ENCODE measurements at places on chromosomes 16 and 17.

DNA sequence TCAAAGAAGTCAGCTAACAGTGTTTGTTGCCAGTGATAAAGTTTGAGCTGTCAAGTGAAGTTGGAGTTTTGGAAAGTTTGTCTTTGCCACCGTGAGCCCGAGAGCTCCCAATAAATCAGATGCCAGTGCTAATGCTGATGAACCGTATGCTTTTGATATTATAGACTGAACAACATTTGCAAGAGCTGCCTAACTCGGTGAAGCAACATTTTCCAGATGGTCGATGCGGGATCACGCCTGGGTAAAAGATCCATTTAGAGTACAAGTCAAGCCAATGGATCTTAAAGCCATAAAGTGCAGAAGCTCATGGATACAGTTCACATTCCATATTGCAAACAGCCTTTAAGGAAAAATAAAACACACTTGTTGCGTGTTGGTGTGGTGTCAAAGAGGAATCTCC is 9.6 kb downstream of the BANP start:
- no peak for DNase-seq

- no peak for DNase-seq
Observed at GRCh38 chr16:17076092-17076754, 394.5 kb downstream of the XYLT1 start.

GRCh38 chr17:78306913-78307312 is 53.0 kb downstream of the SOCS3 start:
- DNase-seq = no peak

GRCh38 chr17:40171750-40172149 is 5.5 kb upstream of the RAPGEFL1 start:
- DNase-seq = no peak

- DNase-seq = no peak
Observed at GRCh38 chr17:80498920-80499410, 22.6 kb upstream of the NPTX1 start.

GRCh38 chr16:66272461-66272860 is 94.0 kb upstream of the CDH5 start:
- DNase-seq = no peak

- no peak for DNase-seq
Observed at GRCh38 chr17:63641692-63642448, 19.7 kb downstream of the MAP3K3 start.

DNA sequence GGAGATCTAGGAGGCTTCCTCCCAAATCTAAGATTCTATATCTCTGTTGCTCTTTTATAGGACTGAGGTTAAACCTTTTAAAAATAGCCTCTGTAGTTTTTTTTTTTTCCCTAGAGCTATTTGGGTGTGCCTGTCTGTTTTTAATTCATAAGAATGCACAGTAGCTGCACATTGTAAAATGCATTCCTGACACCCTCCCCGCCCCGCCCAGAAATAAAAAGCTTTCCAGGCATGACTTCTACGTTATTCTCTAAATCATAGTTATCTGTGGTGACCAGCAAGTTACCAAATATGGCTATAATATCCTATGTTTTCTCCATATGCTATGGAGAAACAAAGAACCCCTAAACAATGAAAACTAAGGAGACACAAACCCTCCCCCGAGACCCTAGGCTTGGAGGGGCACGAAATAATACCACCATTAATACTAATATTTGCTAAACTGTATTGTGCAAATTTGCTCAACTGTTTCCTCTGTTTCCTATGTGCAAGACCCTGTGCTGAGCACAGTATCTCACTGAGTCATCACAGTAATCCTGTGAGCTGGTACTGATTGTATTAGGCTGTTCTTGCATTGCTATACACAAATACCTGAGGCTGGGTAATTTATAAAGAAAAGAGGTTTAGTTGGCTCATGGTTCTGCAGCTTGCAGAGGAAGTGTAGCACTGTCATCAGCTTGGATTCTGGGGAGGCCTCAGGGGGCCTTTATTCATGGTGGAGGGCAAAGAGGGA is 388.3 kb downstream of the CA10 start:
- DNase-seq = peak; percentile 46

DNA sequence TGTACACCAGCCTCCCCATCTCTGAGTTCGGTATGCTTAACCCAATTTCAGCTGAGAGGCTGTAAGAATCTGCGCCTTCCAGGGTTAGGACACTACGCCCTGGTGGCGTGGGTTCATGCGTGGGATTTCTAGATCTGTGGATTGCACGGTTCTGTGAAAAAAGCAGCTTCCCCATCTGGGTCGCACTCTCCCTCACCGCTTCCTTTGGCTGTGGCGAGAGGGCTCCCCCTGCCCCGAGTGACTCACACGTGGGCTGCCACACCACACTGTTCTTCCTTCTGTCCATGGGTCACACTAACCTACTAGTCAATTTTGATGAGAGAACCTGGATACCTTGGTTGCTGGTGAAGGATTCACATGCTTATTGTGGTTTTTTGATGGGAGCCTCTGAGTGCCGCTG is 256.0 kb upstream of the MAF start:
- DNase-seq = no peak

GRCh38 chr16:7515543-7515942 is 182.9 kb downstream of the RBFOX1 start:
- no peak for DNase-seq

- no peak for DNase-seq
Observed at GRCh38 chr17:5897275-5897911, 172.8 kb upstream of the WSCD1 start.

DNA sequence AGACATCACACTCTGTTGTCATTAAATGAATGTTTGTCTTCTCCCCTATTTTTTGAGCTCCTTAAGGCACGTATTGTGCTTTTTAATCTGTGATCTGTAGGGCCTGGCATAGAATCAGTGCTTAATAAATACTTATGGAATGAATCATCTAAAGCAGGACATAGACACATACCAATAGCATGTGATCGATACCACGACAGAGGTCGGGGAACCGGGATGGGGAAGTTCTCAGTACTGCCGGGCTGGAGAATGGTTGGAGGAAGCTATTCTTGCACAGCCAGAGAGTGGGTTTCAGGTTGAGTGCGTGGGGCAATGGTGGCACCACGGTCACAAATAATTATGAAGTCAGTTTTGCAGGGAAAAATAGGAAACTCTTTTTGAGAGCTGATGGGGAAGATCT is 26.8 kb downstream of the NLRP1 start:
- peak; percentile 46 for DNase-seq

DNA sequence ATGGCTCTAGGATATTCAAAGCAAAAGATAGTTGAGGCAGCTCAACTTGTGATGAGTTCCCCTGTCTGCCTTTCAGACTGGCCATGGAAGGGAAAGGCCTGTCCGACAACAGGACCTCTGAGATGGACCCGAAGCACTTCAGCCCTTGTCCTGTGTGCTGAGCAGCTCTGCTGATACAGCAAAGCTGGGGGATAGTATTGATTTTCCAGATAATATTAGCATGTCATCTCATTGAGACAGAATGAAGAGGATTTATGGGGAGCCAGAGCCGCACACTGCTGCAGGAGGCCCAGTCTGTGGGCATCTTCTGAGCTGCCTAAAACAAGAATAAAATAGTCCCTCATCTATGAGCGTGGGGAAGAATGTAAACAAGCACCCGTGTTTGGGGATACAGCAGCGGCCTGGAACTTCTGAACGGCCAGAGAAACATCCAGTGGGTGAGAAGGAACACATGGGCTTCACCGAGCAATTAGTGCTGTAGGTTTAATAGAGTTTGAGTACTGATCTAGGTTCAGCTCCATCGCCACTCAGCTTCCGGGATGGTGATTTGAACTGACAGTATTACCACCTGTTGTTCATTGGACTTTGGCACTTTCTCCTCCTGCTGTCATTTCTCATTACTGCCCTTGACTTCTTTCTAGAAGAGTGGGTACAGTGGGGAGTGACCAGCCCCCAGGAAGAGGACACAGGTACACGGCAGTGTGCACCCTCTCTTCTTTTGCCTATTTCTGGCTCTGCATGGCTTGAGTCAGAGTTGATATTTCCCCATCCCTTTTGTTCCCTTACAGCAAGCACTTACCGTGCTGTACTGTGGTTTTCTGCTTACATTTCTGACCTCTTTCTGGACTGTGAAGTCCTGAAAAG is 96.5 kb upstream of the TBX2 start:
- no peak for DNase-seq

GRCh38 chr17:82887255-82888164 is 47.7 kb upstream of the ZNF750 start:
- DNase-seq = no peak

GRCh38 chr16:67664258-67664657 is 2.3 kb downstream of the ENKD1 start:
- DNase-seq = no peak

DNA sequence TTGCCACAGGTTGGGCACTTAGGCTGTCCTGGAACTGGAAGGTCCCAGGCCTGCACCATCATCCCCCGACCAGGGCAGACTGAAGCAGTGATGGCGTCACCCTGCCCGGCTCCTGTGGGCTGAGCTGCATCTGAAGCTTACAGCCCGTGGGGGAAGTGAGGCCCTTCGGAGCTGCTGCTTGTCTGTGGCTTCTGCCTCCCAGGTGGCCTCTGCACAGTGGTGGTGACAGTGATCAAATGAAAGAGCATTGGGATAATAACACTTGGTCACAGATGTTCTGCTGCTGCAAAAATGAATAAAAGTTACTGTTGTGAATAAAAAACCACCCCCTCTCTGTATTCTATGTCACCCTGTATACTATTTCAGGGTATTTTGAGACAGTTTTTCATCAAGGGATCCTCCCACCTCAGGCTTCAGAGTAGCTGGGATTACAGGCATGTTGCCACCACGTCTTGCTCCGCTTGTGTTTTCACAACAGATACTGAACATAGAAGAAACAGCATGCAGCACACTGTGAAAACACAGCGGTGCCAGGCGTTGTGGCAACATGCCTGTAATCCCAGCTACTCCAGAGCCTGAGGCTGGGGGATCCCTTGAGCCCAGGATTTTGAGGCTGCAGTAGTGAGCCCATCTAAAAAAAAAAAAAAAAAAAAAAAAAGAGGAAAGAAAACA is 165.0 kb downstream of the LGALS9B start:
- DNase-seq = no peak

GRCh38 chr16:85955566-85955965 is 56.6 kb downstream of the IRF8 start:
- no peak for DNase-seq

- DNase-seq = peak; percentile 60
Observed at GRCh38 chr17:5825717-5826330, 241.5 kb upstream of the NLRP1 start.

GRCh38 chr17:73308017-73308823 is 3.6 kb downstream of the CDC42EP4 start:
- DNase-seq = peak; percentile 95

- no peak for DNase-seq
Observed at GRCh38 chr17:79795795-79796443, 958 bp downstream of the CBX8 start.

- no peak for DNase-seq
Observed at GRCh38 chr16:64409783-64410210, 712.1 kb downstream of the CDH11 start.

DNA sequence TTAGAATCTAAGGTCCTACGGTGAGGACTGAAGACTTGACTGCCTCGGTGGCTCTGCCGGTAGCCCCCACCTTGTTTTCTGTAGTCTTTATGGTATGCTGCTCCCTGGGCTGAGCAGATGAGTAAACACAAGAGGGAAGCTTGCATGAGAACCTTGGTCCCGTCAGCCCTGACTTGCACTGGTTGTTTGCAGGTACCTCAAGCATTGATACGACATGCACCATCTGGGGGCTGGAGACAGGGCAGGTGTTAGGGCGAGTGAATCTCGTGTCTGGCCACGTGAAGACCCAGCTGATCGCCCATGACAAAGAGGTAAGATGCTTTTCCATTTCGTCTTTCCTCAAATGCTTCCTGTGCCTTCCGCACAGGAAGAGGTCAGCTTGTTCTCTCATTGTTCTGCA is 21.1 kb upstream of the TACO1 start:
- no peak for DNase-seq

GRCh38 chr16:81094771-81095251 is 1.4 kb downstream of the GCSH start:
- DNase-seq = no peak

DNA sequence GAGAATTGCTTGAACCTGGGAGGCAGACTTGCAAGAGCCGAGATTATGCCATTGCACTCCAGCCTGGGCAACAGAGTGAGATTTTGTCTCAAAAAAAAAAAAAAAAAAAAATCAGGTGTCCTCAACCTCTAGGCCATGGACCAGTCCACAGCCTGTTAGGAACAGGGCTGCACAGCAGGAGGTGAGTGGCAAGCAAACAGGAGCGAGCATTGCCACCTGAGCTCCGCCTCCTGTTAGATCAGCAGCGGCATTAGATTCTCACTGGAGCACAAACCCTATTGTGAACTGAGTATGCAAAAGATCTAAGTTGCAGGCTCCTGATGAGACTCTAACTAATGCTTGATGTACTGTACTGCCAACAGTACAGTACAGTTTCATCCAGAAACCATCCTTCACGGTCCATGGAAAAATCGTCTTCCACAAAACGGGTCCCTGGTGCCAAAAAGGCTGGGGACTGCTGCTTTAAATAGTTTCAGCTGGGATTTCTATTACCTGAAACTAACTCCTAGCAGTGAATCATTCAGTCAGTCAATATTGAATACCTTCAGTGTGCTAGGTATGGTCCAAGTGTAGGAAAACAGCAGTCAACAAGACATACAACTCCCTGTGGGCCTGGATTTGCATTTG is 56.3 kb upstream of the DHX40 start:
- no peak for DNase-seq

DNA sequence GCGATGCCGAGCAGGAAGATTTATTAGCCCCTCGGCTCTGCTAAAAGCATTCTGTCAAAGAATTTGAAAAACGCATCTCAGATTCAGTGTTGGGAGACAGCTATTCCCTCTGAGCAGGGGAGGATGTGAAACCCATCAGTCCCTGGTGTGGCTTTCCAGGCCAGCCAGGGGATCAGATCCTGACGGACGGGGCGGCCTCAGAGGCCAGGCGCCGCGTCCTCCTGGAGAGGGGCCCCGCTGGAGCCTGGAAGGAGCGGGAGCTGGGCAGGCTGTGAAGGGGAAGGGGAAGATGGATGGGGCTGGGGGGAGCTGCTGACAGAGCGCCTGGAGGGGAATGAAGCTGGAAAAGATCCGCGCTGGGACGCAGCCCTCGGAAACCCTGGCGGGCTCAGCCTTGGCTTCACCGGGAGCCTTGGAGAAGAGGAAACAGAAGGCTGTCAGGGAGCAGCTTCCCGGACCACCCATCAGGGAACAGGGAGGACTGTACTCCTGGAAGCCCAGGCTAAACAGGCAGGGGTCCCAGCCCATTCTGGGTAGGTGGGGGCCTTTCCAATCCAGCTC is 358.0 kb downstream of the C16orf95 start:
- DNase-seq = no peak

GRCh38 chr17:3798273-3799180 is 2.5 kb downstream of the ITGAE start:
- DNase-seq = peak; percentile 13

DNA sequence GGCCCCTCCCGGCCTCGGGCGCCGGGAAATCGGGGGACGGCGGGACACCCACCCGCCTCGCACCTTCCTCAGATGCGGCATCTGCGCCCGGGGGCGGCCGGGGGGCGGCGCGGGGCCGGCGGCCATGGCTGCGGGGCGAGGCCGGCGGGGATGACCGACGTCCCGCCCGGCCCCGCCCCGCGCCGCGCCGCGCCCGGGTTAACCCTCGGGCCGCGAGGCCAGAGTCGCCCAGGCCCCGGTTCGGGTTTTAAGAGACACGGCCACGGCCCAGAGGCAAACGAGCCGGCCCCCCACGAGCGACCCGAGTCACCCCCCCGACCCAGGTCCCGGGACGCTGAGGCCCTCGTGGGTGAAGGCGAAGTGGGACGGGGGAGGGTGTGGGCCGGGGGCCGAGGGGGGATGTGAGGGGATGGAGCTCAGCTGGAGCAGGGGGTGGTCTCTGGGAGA is at the start of gene RGS11:
Gene RGS11, minus strand, starts transcription at position 159 of the 447 bp plus-strand sequence. Its CDS starts 33 bp downstream, at position 126.
- DNase-seq = no peak
